Amniotic epithelial cell (primary cell): ENCODE measurements at places on chromosomes 7 and 10.

DNA sequence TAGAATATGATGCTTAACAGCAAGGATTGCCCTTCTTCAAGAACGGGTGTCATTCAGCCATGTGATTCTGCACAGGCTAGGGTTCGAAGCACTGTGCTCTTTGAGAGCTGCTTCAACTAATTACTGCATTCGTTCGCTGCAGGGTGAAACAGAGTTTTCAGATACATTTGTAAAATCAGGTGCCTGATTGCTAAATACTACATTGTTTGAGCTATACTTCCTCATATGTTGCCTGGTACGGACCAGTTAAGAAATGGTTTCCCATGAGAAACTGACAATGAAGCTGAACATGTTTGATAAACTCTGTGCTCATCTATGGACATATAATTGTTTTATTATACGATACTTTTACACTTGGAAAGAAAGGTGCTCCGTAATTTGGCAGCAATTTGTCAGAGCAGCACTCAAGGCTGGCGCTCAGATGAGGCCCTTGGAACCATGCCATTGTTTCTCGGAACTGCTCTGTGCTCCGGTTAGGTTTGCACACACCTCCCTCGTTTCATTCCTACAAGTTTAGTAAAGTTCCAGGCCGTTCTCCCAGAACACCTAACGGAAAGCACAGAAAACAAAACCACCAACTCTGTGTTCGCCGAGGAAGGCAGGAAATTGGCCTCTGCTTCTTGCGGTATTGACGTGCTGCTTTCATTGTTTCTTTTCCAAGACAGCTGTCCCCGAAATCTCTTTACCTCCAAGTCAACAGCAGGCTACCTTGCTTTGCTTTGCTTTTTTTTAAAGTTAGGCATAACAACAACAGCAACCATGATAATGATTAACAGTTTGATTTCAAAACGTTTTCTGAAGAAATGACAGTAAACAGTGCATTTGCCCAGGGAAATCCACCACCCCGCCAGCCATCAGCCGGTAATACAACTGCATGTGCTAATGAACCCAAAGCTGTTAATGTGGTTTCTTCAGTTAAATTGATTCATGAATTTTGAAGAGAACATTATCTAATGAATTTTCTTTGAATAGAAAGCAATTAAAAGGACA lies 206.9 kb downstream of the EBF3 start:
- DNase-seq: no peak

- no peak for DNase-seq
Observed at GRCh38 chr10:74925291-74925690, 98.9 kb downstream of the KAT6B start.

- peak; percentile 47 for DNase-seq
Observed at GRCh38 chr7:111210996-111211395, 120.1 kb downstream of the LRRN3 start.

GRCh38 chr7:997404-998395 lies 14.7 kb downstream of the CYP2W1 start:
- DNase-seq: no peak

DNA sequence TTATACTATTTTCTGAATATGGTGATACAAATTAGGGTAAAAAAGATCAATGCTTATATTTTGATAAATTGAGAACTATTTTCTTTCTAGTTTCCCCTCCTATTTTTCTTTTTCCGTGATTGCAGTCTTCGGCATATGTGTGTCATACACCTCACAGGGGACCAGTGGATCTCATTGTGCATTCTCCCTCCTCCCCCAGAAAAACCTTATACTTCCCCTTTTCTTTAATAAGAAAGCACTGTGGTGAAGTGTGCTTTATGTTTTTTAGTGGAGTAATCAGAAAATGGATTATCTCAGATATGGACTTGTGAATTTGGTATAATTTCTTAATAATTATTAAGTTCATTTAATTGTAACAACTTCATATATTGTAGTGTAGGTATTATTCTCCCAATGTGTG lies 72.8 kb downstream of the BICC1 start:
- no peak for DNase-seq

DNA sequence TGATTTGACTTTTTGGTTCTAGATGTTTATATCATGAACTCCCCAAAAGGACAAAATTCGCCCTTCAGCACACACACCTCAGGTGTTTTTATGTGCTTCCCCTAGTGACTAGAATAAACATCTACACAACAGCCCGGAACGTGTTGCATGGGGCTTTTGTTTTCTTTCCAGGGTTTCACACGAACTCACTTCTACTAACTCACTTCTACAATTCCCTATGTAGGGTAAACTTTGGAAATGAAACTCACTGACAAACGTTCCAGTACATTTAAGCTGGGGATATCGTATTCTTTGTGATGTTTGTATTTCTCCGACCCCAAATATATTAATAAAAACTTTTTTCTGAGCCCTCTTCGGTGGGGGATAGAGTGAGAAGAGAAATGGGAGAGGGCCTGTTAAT lies 1.4 kb downstream of the TRA2A start:
- DNase-seq: peak; percentile 47

- peak; percentile 48 for DNase-seq
Observed at GRCh38 chr7:105429746-105430612, 41.3 kb upstream of the SRPK2 start.

- DNase-seq: peak; percentile 98
Observed at GRCh38 chr7:130365511-130366441, 14.5 kb upstream of the CPA1 start.

DNA sequence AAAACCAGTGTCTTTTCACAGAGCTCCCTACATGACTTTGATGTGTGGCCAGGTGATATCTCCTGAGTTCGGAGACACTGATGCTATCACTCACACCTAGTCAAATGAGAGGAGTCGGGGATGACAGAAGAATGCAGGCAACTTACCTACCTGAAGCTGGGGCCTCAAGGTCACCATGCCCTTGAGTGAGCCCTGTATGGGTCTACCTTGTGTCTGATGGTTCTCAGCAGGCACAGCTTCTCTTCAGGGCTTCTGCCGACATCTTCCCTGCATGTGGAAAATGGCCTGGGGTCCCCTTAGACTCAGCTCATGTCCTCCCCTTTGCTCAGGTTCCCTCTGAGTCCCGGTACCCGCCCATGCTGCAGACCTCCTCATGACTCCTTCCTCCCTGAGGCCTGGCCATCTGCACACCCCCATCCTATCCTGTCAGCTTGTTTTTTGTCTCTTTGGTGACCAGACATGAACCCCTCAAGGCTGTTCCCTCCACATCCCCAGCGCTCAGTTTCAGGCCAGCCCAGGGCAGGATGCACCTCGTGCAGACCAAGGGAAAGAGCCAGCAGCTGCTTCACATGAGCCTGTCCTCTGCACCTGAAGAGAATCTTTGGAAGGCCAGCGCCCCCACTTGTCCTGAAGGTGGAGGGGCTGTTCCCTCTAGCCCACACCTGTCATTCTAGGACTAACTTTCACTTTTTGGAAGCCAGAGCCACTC lies 74.6 kb upstream of the GDF10 start:
- DNase-seq: no peak

- peak; percentile 10 for DNase-seq
Observed at GRCh38 chr10:14032406-14032998, 298.2 kb downstream of the FRMD4A start.

DNA sequence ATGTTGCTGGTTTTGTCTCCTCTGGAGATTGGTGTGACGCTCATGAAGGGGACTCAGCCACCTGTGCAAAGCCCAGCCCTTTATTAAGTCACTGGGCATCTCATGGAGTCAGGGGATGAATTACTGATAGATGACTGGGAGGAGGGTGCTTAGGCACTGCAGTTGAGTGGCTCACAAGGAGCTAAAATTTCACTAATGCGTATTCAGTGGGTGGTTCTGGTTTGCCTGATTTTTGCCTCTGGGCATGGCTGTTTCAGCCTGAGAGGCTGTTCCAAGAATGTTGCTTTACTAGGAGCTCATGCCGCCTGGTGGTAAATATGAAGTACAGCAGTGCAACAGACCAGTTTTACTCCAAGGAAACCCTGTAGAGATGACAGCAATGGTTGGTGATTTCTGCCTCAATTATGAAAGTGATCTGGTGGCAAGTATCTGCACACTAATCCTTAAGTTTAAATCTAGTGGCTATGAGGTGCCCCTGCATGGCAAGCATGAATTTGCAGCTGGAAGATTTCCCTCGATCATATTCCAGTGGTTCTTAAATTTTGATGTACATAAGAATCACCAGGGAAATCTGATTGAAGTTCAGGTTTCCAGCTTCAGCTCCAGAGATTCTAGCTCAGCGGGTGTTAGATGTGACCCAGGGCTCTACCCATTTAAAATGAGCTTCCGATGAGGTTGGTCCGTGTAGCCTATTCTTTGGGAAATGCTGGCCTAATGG lies 19.9 kb downstream of the ACTA2 start:
- DNase-seq: peak; percentile 71

GRCh38 chr7:148698397-148699023 lies at the start of gene CUL1:
Gene CUL1, plus strand, starts transcription at chr7:148698903. Its CDS starts 31,220 bp downstream, at chr7:148730123.
- DNase-seq: peak; percentile 64

DNA sequence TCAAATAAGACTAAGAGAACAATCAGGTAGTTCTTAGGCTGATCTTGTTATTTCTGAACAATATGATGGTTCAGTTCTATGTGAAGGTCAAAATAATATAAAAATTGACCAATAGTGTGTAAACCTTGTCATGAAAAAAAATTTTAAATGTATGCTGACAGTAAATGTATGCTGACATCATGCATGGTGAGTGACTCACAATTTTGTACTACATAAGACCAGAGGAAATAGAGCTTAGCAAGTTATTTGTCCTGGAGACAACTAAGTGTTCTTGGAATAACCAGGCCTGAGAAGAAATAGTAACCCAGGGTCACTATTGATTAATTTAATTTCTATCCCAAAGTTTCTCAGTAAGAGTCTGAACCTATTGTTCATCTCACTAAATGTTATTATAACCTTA lies 182.2 kb upstream of the PCDH15 start:
- DNase-seq: no peak
